ENCODE measurements at places on chromosomes 12 and 14.

DNA sequence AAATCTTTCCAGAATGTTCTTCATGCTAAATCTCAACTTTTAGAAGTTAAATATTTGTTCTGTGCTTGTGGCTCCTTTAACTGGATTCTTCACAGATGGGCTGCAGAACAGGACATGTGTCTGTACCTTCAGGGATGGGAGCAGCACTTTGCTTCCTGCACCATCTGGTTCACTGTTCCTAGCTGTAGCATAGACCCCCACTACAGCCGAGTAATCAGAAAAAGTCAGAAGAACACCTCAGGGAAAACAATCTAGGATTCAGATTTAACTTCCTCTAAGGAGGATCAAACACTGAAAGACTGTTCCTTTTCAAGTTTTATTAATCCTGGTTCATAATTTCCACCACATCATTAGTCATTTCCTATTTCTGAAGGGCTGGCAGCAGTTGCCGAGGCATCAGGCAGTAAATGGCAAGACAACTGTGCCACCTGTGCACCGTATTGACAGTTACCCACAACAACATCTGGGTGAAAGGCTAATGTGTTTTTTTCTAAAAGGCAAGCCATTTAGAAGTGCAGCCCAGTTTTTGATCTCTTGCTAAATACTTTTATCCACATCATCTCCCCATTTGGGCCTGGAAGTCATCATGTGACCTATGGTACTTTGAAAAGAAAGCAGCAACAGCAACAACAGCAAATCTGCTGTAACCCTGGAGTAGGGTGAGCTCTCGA lies 212.8 kb upstream of the BMP4 start:
- no peak for DNase-seq

DNA sequence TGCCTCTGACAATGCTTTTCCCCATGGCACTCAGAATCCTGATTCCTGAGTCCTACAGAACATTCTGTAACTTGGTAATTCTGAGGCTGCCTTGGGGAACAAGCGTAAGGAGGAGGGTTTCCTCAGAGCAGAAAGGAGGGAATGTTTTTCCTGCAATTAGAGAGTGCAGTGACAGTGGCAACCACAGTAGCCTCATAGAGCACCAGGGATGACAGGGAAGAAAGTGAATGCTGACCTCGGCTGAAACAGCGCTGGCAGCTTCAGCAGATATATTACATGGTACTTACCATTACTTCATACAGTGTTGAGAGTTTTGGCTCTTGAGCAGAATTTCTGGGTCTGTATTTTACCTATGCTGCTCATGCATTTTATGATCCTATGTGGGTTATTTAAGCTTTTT lies 757.1 kb downstream of the NRXN3 start:
- DNase-seq, result no peak

DNA sequence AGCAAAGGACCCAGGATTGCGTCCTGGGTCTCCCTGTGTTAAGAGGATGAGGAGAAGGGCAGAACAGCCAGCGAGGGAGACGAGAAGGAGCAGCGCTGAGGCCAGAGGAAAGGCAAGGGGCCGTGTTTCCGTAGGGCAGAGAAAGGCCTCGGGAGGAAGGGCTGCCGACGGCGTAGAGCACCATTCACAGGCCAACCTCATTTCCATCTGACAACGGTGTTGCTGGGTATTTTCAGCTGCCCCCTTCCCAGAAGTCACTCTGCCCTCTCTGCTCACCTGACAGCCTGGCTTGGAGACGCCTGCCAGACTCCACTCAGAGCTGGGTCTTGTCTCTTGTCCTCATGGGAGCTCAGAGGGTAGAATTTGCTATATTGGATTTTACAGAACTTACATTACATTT lies 51.4 kb downstream of the GPR68 start:
- DNase-seq, result no peak

DNA sequence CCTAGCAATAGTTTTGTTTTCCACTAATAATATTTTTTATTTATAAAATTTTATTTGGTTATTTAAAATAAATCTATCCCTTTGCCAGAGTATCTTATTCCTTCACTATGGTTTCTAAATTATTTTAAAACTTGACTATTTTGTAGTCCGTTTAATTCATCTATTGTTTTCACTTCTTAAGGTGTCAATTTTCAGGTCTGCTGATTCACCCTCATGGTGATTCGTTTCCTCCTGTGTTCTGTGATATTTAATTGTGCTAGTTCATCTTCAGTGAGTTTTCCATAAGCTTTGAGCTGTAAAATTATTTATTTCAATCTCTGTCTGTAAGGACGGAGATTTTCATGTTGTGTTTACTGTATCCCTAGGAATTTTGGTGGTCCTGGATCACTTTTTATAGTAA lies 70.6 kb downstream of the SNAPC1 start:
- no peak for DNase-seq

- DNase-seq, result no peak
Measured at GRCh38 chr12:96506776-96507175, 17.4 kb downstream of the CFAP54 start.

GRCh38 chr12:122190842-122191668 lies 8.1 kb downstream of the LRRC43 start:
- DNase-seq, result no peak

DNA sequence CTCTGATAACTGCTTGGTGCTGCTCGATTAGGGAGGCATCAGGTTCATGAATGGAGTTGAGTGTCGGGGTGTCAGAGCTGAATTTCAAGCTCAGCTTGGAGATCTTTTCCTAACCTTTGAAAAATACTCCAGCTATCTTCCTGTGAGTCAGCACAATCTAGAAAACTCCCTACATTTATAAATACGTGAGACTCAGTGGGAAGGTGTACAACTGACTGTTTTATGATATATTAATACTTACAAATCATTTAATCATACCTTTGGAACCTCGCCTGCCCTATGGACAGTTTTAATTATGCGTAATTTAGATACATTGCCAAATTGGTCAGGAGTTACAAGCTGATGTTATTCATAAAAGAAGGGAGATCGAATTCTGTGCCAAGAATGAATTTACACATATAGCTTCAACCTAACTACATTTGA lies 961 bp downstream of the CMAS start:
- no peak for DNase-seq

DNA sequence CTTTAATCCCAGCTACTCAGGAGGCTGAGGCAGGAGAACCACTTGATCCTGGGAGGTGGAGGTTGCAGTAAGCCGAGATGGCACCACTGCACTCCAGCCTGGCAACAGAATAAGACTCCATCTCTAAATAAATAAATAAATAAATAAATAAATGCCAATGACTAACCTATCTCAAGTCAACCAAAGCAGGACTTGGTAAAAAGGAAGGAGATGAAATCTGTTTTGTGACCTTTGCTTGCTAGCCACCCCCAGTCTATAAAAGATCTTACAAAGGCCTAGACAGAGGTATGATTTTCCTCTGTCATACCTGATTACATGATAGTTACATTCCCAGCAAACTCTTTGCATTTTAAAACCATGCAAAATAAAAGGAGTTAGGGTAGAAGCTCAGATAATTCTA lies 13.5 kb upstream of the METTL17 start:
- DNase-seq, result no peak

GRCh38 chr12:93426412-93426805 lies 15.3 kb downstream of the UBE2N start:
- no peak for DNase-seq

DNA sequence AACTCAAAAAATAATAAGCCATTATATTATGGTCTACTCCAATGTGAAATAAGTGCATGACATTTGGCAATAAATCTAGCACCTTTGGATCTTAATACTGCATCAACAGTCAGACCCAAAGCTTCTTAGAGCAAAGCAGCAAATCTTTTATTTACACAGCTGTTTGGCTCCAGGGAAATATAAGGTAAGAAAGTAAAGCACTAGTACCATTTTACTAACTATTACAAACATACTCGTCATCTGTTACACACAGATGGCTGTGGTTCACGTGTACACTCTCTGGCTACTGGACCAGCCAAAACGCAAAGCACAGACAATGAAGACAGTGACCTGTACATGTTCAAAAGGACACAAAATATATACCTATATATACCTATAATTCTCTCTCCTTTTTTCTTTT lies 2.8 kb downstream of the FGD6 start:
- DNase-seq, result no peak

- DNase-seq, result no peak
Measured at GRCh38 chr14:83140756-83141155, 1607.1 kb upstream of the SEL1L start.

- DNase-seq, result no peak
Measured at GRCh38 chr12:39840422-39840821, 220.8 kb upstream of the ABCD2 start.

DNA sequence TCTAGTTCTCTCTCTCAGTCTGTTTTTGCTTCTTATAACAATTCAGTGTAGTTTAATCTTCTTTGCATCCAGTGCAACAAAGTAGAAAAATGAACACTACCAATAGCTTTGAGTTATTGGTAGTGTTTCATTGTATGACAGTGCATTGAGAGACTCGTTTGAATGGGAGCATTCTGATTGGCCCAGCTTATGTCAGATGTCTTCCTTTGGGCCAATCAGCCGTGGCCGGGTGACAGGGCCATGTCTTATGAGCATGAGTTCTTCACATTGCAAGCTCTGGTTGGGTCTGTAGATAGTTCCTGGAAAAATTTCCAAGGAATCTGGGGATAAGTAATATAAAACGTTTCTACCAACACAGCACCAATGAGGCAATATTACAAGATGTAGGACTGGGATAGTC lies 36.5 kb downstream of the GYS2 start:
- no peak for DNase-seq

DNA sequence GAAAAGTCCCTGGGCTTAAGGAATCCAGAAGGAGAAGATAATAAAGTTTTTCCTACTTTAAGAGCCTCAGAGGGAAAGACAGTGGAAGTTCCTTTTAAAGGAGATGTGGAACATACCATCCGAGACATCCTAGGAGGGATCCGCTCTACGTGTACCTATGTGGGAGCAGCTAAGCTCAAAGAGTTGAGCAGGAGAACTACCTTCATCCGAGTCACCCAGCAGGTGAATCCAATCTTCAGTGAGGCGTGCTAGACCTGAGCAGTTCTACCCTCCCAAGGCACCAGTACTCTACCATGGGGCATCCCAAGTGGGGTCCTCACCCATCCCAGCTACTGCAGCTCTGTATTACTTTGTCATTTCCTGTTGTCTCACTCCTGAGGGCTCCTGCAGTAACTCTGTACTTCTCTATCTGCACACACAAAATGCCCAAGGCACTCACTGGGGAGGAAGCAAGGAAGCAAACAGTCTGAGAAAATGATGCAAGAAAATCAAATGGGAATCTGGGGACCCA lies 3.8 kb downstream of the TINF2 start:
- DNase-seq, result no peak

- no peak for DNase-seq
Measured at GRCh38 chr12:99334285-99335056, 313.1 kb upstream of the GARIN6 start.

GRCh38 chr12:30661210-30661609 lies 34.5 kb downstream of the IPO8 start:
- DNase-seq, result no peak

GRCh38 chr12:118650586-118650960 lies 274.2 kb downstream of the SUDS3 start:
- no peak for DNase-seq

DNA sequence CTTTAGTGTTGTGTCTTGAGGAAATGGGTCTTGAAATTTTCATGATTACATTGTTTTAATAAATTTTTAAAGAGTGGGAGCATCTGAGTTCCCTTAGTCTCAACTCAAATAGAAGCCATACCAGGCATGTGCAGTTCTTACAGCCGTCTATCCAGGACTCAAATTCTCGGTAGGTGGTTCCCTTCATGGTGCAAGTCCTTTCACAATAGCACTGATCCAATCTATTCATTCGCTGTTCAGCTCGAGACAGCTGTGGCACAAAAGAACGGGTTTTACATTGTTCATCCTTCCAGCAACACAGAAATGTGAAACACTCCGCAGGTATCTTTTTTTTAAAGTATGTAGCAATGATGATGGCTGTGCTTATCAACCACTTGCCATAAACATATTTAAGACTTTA lies 100.2 kb downstream of the NELL2 start:
- DNase-seq, result no peak

- no peak for DNase-seq
Measured at GRCh38 chr14:82055515-82056115, 522.0 kb upstream of the SEL1L start.

- DNase-seq, result no peak
Measured at GRCh38 chr12:26345471-26346003, 150.2 kb downstream of the SSPN start.

GRCh38 chr14:100640471-100641273 lies 53.5 kb upstream of the BEGAIN start:
- no peak for DNase-seq

GRCh38 chr14:73142216-73142615 lies 5.9 kb downstream of the PSEN1 start:
- no peak for DNase-seq

DNA sequence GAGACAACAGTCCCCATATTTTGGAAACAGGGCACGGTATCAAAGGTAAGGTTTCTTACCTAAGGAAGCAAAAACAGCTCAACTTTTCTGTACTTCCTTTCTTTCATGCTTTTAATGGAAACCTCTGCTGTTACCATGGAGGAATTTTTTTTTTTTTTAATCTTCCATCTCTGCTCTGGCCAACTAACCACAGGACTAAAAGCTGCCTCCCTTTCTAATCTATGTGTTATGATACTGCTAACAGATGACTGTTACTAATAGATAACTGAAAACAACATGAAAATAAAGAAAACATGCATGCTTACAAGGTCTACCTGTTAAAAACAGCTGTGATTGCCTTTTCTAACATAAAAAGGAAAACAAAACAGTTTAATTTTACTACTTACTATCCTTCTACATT lies 168.4 kb downstream of the SOX5 start:
- no peak for DNase-seq

- DNase-seq, result no peak
Measured at GRCh38 chr12:104475271-104475670, 18.5 kb downstream of the CHST11 start.

GRCh38 chr12:87142342-87142741 lies 886.2 kb upstream of the MGAT4C start:
- no peak for DNase-seq

DNA sequence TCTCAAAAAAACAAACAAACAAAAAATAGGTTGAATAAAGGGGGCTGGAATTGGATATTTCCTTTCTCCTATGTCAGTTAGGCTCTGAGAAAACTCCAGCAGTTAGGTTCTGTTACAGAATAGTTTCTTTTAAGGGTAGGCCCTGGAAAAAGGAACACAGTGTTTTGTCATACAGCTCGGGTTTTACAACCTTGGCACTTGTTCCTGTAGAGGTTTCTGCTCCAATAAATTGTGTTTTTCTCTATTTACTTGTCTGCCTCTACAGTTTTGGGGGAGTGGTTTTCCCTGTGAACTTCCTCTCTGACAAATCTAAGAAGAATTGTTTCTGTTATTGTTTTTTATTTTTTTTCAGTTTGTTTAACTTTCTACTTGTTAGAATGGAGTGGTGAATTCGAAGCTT lies 167.6 kb downstream of the ACSS3 start:
- DNase-seq, result no peak

- no peak for DNase-seq
Measured at GRCh38 chr14:76203086-76204001, 51.6 kb downstream of the GPATCH2L start.

GRCh38 chr14:33963892-33964291 lies 13.0 kb upstream of the EGLN3 start:
- DNase-seq, result no peak

GRCh38 chr12:46664761-46665287 lies 161.0 kb downstream of the SLC38A4 start:
- DNase-seq, result no peak

Measured in ureter (tissue), 1 donor.